ENCODE measurements at places on chromosomes 6 and 20.

DNA sequence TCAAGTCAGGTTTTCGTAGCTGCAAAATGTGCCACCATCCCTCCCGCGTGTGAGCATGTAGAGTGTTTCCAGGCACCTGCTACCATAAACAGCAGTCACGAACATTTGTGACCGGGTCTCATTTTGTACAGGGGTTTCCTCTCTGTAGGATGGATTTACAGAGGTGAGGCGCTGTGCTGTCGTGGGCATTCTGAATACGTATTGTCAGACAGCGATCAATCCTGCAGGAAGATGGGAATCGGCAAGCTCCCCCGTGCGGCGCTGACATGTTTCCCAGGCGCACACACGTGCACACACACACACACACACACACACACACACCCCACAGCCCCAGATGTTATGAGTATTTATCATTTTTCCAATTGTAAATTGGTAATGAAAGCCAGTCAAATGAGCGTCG lies 15.8 kb downstream of the ANKRD60 start:
- DNase-seq, result no peak

DNA sequence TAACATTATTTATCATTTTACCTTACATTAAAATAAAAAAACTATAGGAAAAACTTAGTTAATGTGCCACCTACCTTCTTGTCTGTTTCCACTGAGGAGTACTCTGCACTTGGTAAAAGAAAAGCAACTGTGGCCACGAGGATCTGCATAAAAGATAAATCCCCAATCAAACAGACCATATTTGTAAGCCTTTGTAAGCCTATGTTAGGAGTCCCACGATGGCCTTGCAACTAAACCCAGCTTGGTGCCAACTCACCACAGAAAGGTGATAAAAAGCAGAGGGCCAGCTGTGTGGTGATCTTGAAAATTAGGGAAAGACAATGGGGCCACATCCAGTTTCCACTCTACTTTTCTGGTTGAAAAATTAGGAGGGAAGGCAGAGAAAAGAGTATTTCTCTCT lies 156.9 kb downstream of the INSM1 start:
- no peak for DNase-seq

GRCh38 chr20:59456342-59457279 lies 147.7 kb upstream of the PHACTR3 start:
- DNase-seq, result no peak

- DNase-seq, result no peak
Measured at GRCh38 chr6:122400462-122401089, 1.1 kb downstream of the HSF2 start.

DNA sequence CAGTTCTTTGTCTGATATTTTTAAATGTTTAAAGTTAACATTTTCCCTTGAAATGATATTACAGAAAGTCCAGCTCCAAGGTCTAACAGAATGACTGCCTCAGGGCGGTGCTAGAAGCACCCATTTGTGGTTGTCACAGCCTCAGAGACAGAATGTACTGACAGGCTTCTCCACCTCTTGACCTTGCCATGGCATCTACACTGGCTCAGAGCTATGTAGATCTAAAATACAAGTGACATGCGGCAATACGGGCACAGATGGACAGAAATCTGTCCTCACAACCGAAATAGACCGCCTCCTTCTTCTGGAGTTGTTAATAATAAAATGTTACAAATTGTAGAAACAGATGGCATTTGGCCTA lies 167.2 kb upstream of the THEMIS start:
- peak; percentile 3 for DNase-seq

DNA sequence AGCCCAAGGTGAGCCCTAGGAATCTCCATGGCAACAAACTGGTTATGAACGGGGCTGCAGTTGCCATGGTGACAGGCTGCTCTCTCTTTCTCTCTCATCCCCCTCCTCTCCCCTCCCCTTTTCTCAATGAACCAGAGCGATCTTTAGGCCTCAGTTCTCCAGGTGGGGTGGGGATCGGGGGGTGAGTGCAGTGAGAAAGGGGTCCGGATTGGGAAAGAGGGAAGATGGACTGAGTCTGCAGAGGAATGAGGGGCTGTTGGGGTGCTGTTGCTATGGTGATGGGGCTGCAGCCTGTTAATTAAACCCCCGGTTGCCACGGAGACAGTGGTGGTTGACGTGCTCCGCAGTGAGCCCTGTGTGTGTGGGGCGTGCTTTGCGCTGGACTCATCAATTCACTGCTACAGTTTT lies 3.6 kb upstream of the SLC12A5 start:
- no peak for DNase-seq

GRCh38 chr20:56781108-56781739 lies 152.1 kb downstream of the TFAP2C start:
- peak; percentile 95 for DNase-seq

- no peak for DNase-seq
Measured at GRCh38 chr20:18005170-18005989, 36.6 kb downstream of the MGME1 start.

- DNase-seq, result no peak
Measured at GRCh38 chr6:139313784-139314545, 22.2 kb upstream of the TXLNB start.
